Activated CD8-positive, alpha-beta memory T cell treated with anti-CD3 and anti-CD28 coated beads for 1 hour (primary cell): ENCODE measurements at places on chromosomes 6 and 20.

DNA sequence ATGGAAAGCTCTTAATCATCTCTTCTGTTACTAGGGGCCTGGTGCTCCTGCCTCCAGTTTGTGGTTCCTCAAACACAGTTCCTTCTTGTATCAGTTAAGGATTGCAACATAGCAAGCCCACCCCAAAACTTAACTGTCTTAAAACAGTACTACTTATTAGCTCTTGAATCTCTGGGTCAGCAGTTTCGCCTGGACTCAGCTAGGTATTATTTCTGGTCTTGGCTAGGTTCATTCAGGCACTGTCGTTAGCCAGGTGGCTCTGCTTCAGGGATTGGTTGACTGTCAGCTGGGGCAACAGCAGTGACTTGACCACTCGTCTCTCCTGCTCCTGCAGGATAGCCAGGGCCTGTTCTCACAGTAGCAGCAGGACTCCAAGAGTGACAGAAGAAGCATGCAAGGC is 30.0 kb upstream of the RALY start:
- no peak for DNase-seq

DNA sequence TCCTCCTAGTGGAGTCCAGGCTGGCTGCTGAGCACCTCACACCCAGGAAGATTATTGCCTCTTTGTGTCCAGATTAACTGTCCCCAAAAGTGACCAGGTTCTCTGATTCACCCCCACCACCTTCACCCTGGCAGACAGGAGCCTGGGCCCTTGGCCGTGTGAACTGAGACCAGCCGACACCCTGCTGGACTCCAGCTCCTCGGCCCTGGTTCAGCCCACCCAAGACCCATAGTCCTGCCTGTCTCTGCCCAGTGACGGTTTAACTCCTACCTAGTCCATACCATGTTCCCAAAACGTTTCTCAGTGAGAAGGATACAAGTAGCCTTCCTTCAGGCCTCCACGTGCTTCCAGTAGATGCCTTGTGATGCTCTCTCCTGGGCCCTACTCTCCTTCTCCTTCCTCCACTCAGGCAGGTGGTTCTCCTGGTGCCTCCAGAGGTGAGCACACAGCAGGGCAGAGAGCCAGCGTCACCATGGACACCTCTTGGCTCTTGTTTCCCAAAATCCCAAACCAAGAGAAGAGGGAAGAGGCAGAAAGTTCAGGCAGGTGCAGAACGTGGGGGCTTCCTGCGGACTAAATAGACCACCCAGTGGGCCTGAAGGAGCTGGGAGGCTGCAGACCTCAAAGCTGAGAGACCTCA is 134.4 kb upstream of the CST7 start:
- no peak for DNase-seq

DNA sequence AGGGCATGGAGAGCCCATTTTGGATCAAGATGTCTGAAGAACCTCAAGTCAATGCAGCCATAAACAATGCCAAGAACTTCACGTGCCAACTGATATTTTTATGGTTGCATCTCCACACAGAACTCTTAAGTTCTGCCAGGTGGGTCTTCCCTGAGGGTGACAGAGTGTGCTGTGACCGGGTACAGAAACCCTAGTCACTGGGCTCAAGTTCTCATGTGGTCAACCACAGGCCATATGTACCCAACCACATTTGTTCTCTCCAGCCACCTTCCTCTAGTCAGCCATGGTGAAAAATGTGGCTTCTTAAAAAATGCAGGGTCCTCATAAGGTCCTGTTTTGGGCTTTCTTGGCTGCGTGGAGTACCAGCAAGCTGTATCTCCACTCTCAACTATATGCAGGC is 48.9 kb downstream of the CLIC5 start:
- DNase-seq, result no peak

DNA sequence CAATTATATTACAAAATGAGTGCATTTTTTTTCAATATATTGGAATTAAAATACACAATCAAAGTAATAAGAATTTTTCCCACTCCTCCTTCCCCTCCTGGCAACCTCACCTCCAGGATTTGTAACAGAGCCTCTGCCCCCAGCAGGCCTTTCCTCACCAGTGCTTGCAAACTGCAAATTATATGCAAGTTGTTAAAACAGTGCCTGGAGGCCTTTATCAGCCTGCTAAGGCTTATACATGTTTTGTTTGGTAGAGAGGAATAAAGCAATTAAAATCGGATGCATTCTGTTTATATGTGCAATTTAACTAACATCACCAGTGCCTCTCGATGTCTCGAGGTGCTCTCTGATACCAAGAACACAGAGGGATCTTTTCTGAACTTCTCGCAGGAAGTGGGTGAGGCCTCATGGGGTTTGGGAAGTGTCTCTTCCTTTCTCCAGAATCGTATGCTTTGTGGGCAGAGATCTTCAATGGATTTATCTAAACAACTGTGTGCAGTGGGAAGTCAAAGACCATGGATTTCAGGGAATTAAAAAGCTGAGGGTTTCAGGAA is 186.8 kb downstream of the CDH26 start:
- no peak for DNase-seq

DNA sequence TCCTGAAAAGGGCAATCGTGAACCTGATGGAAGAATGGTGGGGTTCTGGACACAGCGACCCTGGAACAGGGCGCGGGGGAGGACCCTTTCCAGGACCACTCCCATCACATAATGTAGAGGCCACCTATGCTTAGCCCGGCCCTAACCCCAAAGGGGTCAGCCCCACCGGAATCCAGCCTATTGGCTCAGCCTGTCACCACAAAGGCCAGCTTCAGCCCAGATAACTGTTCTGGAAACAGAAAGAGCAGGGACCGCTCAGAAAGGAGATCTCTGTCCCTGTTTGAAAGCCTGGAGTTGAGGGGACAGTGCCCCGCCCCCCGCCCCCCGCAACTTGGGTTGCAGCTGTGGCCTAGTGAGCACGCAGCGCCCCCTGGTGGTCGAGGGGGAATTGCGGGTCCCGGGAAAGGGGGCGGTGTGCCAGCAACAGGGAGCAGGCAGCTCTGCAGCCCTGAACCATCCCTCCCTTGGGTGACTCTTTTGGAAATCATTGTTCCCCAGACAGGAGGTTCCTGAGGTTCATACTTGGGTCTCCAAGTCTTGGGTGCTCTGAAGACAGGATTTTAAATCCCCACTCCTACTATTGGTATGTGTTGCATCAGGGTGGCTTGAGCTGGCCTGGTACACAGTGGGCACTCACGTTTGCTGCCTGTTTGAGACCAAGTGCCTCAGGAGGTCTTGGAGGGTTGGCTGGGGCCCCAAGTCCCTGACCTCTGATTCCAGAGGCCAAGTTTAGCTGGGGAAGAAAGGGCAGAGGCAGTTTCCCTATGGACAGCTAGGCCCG is 1.5 kb downstream of the SIGLEC1 start:
- DNase-seq, result peak; percentile 67
